ENCODE measurements at places on chromosomes 3 and 15.
A peak's percentile ranks its signal among the peaks of the same experiment; 100 is the strongest.

- H3K4me3 ChIP-seq = no peak overlapping the region
- DNase-seq = no peak
- no peaks in the 10 kb centered on the region for H3K36me3 ChIP-seq
These were observed 38.9 kb downstream of the CPN2 start for GRCh38 chr3:194312186-194312742.

DNA sequence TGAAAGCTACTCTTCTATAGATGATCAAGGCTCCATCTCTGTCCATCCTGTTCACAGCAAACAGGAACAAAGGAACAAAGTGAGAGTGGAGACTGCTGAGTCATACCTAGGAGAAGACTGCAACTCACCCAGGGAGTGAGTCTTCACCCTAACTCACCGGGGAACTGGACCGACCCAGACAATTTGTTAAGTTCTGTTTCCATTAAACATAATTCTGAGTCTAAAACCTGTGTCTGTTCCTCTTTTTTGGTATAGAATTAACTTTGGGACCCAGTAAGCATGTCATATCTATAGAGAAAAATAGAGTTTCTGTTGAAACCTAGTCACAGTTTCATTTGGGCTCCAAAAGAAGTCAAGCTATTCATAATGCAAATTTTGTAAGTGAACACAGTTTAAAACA lies 21.6 kb downstream of the CCDC80 start:
- no peaks in the 10 kb centered on the region for H3K4me1 ChIP-seq
- no peak overlapping the region for H3K27ac ChIP-seq
- H3K4me3 ChIP-seq = no peak overlapping the region
- H3K27me3 ChIP-seq = peaks cover 3% of the 10 kb centered on the region
- H3K36me3 ChIP-seq = no peaks in the 10 kb centered on the region
- DNase-seq = no peak

- H3K4me3 ChIP-seq = no peak overlapping the region
- H3K36me3 ChIP-seq = no peaks in the 10 kb centered on the region
- no peaks in the 10 kb centered on the region for H3K4me1 ChIP-seq
- H3K27ac ChIP-seq = no peak overlapping the region
- DNase-seq = no peak
- H3K27me3 ChIP-seq = no peaks in the 10 kb centered on the region
These were observed 282.1 kb downstream of the THSD4 start for GRCh38 chr15:71397377-71397776.

GRCh38 chr3:22671848-22672247 lies 531.3 kb upstream of the UBE2E2 start:
- DNase-seq = no peak
- no peak overlapping the region for H3K27ac ChIP-seq
- no peaks in the 10 kb centered on the region for H3K36me3 ChIP-seq
- no peaks in the 10 kb centered on the region for H3K4me1 ChIP-seq

DNA sequence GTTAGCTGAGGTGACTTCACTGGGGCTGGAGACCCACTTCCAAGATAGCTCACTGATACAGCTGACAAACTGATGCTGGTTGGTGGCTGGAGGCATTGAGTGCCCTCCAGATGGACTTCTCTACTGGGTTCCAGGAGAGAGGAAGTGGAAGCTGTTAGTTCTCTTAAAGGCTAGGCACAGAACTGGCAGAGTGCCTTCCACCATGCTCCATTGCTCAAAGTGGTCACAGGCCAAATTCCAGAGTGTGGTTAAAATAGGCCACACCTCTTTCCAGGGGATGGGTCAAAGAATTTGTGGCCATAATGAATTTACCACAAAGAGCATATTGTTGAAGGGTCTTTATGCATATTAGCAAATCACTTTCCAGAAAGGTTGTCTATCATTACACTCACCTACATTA lies 74.2 kb downstream of the NMD3 start:
- H3K36me3 ChIP-seq = no peaks in the 10 kb centered on the region
- no peak overlapping the region for H3K4me3 ChIP-seq
- DNase-seq = no peak
- H3K27ac ChIP-seq = no peak overlapping the region
- no peaks in the 10 kb centered on the region for H3K27me3 ChIP-seq

DNA sequence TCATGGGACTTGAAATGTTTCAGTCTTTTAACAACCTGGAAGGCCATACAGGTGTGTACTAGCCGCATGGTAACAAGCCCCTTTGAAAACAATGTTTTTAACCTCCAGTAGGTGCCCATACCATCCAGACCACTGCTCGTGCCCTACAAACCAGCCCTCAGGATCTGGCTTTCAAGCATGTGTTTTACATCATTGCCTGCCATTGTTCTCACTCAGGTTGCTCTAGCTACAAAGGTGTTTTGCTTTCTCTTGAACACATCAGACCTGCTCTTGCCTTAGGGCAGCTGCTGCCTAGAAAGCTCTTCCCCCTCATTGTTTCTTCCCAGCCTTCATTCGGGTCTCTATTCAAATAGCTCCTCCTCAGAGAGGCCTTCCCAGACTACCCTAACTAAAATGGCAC lies 32.3 kb upstream of the MAP3K13 start:
- no peak for DNase-seq
- H3K36me3 ChIP-seq = no peaks in the 10 kb centered on the region
- H3K27me3 ChIP-seq = no peaks in the 10 kb centered on the region
- no peak overlapping the region for H3K4me3 ChIP-seq

GRCh38 chr3:37800022-37800551 lies 61.6 kb upstream of the CTDSPL start:
- H3K27ac ChIP-seq = no peak overlapping the region
- no peak overlapping the region for H3K4me3 ChIP-seq
- no peak for DNase-seq
- H3K27me3 ChIP-seq = no peaks in the 10 kb centered on the region
- no peaks in the 10 kb centered on the region for H3K36me3 ChIP-seq

DNA sequence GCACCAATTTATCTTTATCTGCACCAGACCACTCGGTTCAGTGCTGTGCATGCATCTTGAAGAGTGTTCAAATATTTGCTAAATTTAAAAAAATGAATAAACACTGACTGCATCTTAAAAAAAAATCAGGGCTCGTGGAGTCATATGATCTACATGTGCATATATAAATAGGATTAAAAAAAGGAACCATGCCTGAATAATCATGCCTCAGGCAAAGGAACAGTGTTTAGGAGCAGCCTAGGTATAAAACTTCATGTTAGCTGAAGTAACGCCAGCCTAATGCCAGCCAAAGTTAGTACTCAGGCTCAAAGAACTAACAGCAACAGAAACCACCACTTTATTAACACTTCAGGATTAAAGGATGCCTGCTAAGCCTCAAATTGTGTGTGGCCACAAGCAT lies 9.5 kb downstream of the ABCC5 start:
- H3K36me3 ChIP-seq = peaks cover 15% of the 10 kb centered on the region
- H3K4me3 ChIP-seq = no peak overlapping the region
- H3K27ac ChIP-seq = no peak overlapping the region
- H3K27me3 ChIP-seq = no peaks in the 10 kb centered on the region
- no peak for DNase-seq

- peaks cover 20% of the 10 kb centered on the region for H3K36me3 ChIP-seq
- no peaks in the 10 kb centered on the region for H3K27me3 ChIP-seq
- peak within 1 kb of the TSS; percentile 91 for H3K4me3 ChIP-seq
- peak; percentile 97 for DNase-seq
These were observed at the start of gene GDPGP1 for GRCh38 chr15:90234096-90234988. Gene GDPGP1, plus strand, starts transcription at chr15:90234209. Its CDS starts 6,700 bp downstream, at chr15:90240909.

DNA sequence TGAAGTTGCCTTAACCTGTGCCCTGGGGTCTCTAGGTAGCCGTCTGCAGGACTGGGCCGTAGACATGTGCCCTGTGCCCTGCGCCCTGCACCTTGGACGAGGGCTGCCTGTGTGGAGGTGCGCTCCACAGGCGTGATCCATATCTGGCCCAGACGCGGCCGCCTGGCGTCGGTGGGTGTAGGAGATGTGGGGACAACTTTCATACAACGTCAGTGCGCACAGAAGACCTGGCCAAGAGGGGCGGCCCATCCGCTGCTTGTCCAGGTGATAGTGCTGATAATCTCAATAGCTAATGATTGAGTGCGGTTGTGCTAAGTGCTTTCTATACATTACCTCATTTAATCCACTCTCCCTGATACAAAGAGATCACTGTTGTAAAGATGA lies 665 bp upstream of the RASGRP1 start:
- DNase-seq = no peak
- H3K4me1 ChIP-seq = peaks cover 54% of the 10 kb centered on the region
- no peaks in the 10 kb centered on the region for H3K27me3 ChIP-seq
- peak overlapping the region; percentile 92 for H3K27ac ChIP-seq

GRCh38 chr3:145269106-145269505 lies 891.9 kb downstream of the PLOD2 start:
- H3K4me3 ChIP-seq = no peak overlapping the region
- no peak overlapping the region for H3K27ac ChIP-seq
- no peaks in the 10 kb centered on the region for H3K27me3 ChIP-seq
- DNase-seq = no peak

DNA sequence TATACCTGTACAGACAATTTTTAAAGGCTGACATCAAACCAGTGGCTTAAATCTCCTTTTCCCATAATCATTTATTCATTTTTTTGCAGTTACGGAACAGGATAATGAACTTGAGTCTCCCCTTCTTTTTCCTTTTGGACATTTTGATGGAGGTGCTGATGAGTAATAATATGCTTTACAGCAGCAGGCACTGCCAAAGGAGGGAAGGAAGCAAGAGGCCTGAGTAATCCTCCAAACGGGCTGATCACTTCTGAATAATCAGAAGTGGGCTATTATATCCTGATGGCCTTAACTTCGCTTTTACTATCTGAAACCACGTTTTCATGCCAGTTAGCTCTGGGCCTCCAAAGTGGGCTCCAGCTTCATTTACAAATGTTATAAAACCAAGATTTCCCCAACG lies 527.2 kb downstream of the FOXP1 start:
- H3K4me1 ChIP-seq = peaks cover 98% of the 10 kb centered on the region
- no peaks in the 10 kb centered on the region for H3K27me3 ChIP-seq
- DNase-seq = no peak
- H3K36me3 ChIP-seq = peaks cover 23% of the 10 kb centered on the region
- peak overlapping the region; percentile 96 for H3K27ac ChIP-seq

- no peak for DNase-seq
- no peak overlapping the region for H3K27ac ChIP-seq
- H3K4me1 ChIP-seq = no peaks in the 10 kb centered on the region
- peaks cover 2% of the 10 kb centered on the region for H3K27me3 ChIP-seq
- H3K4me3 ChIP-seq = no peak overlapping the region
These were observed 264.6 kb downstream of the RORA start for GRCh38 chr15:60964527-60964926.

DNA sequence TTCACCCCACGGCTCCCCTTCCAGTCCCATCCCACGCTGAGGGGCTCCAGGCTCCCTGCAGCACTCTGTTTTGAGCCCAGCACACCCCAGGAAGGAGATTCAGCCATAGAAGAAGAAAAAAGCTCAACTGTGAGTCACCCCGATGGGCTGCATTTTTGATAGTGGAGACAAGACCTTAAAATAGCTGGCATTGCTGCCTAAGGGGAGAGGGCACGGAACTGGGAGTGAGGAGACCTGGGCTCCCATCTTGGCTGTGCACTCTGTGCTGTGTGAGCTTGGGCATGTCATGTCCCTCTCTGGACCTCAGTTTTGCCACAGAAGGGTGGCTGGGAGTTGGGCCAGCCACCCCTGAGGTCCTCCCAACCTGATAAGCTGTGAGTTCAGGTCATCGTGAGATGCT lies 57.2 kb upstream of the SMAD6 start:
- H3K4me1 ChIP-seq = no peaks in the 10 kb centered on the region
- no peak overlapping the region for H3K4me3 ChIP-seq

DNA sequence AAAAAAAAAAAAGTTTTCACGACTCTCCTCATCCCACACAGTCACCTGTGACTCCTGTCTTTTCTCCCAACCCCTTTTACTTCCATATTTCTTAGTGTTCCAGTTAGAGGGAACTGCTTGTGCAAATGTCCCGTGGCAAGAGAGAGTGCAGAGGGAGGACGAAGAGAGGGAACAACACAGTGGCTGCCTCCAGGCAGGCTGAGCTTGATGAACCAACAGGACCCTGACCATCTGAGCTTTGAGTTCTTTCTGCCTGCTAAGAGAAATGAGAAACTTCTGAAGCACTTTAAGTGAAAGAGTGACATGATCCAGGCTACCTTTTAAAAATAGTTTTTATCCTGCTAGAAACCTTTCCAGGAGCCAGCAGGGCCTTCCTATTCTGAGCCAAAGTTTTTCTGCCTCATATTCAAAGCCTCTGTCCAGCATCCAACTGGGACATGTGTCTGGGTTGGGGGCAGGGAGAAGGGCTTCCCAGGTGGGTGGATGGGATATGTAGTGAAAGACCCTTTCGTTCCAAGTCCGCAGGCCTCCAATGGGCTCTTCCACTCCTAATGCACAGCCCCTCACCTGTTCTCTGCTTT lies 239.9 kb downstream of the OPA1 start:
- no peaks in the 10 kb centered on the region for H3K36me3 ChIP-seq
- no peak for DNase-seq
- no peaks in the 10 kb centered on the region for H3K4me1 ChIP-seq
- H3K4me3 ChIP-seq = no peak overlapping the region
- H3K27me3 ChIP-seq = no peaks in the 10 kb centered on the region

DNA sequence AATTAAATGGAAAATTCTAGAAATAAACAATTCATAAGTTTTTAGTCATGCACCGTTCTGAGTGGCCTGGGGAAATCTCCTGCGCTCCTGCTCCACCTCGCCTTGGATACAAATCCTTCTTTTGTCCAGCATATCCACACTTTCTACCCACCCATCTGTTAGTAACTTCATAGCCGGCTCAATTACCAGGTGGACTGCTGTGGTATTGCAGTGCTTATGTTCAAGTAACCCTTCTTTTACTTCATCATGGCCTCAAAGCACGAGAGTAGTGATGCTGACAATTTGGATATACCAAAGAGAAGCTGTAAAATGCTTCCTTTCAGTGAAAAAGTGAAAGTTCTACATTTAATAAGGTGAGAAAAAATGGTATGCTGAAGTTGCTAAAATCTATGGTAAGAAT lies 142.3 kb upstream of the CHL1 start:
- no peak overlapping the region for H3K4me3 ChIP-seq
- no peak overlapping the region for H3K27ac ChIP-seq
- H3K4me1 ChIP-seq = no peaks in the 10 kb centered on the region
- no peaks in the 10 kb centered on the region for H3K36me3 ChIP-seq

GRCh38 chr3:119579366-119580066 lies at the start of gene ADPRH:
Gene ADPRH, plus strand, starts transcription at chr3:119579492. Its CDS starts 2,678 bp downstream, at chr3:119582170.
- peak within 1 kb of the TSS; percentile 93 for H3K4me3 ChIP-seq
- DNase-seq = peak; percentile 50
- H3K27me3 ChIP-seq = no peaks in the 10 kb centered on the region
- H3K36me3 ChIP-seq = no peaks in the 10 kb centered on the region
- H3K27ac ChIP-seq = peak within 1 kb of the TSS; percentile 82

DNA sequence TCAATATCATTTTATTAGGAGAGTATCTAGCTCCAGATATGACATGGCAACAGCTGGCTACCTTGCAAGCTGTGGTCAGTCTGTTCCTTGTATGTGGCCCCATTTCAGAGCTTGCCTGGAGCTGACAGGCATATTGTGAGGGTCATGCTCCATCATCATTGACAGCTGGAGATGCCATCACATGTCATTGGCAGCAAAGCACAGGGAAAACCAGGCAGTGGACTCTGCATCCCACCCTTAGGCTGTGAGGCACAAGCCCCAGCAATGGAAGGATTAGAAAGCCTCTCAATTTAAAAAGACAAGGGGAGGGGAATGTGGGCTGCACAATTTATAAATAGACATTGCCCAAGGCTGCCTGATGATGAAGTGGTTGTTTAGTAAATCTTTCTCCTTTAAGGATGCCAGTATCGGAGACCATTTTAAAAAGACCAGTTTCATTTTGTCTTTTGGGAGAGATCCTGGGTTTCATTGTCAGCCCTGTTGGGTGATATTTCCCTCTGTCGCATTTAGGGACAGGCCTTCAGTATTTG lies 27.9 kb downstream of the LNP1 start:
- H3K27me3 ChIP-seq = peaks cover 9% of the 10 kb centered on the region
- H3K36me3 ChIP-seq = no peaks in the 10 kb centered on the region
- no peaks in the 10 kb centered on the region for H3K4me1 ChIP-seq
- no peak for DNase-seq

- H3K27me3 ChIP-seq = no peaks in the 10 kb centered on the region
- no peaks in the 10 kb centered on the region for H3K4me1 ChIP-seq
- H3K4me3 ChIP-seq = no peak overlapping the region
- peaks cover 2% of the 10 kb centered on the region for H3K36me3 ChIP-seq
- DNase-seq = no peak
These were observed 48.7 kb upstream of the SKOR1 start for GRCh38 chr15:67776600-67776999.
